Inflammatory macrophage (primary cell): ENCODE measurements at places on chromosomes 12 and 14.

- no peak for DNase-seq
Observed at GRCh38 chr14:60212503-60213371, 36.3 kb upstream of the PPM1A start.

GRCh38 chr12:126248871-126249403 is 1183.7 kb downstream of the AACS start:
- DNase-seq, result no peak

DNA sequence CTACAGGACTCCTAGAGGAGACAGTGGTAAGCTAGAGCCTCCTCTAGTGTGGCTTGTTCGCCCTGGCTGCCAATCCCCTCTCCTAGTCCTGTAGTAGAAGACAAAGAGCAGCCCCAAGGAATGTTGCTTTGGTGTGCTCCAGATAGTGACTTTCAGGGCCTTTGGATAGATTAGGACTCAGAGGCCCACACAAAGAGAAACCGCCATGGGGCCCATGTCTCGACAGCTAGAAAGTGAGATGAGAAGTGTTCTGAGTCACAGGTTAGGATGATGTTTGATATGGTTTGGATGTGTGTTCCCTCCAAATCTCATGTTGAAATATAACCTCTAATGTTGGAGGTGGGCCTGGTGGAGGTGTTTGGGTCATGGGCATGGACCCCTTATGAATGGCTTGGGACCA is 51.8 kb upstream of the JDP2 start:
- DNase-seq, result no peak

DNA sequence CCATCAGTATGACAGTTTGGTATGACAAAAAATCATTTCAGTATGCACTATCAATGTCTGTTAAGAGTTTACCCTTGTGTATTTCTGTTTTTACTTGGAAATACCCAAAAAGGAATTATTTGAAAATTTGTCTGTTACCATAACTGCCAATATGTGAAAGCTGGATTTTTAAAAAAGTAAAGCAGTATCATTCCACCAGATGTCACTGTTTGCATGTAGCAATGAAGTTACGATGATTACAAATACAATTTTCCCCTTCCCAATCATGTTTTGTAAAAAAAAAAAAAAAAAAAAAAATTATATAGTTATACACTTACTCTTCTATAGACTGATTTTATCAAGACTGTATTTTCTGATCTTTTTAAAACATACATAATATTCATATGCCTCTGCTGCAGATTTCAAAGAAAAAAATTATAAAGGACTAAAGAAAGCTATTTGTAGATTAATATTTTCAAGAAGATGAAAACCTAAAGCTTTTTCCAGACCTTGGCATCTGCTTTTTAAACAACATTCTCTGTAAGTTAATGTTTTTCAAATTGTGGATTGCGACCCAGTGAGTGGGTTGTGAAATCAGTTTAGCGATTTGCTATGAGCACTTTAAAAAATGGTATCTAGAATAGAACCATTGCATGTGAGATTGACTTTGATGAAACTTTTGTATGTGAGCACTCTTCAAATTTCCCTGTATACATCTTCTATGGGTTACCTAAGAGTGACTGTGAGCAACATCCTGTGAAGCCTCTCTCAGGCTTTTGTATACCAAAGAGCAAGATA is 114.2 kb downstream of the TTC6 start:
- DNase-seq, result no peak

DNA sequence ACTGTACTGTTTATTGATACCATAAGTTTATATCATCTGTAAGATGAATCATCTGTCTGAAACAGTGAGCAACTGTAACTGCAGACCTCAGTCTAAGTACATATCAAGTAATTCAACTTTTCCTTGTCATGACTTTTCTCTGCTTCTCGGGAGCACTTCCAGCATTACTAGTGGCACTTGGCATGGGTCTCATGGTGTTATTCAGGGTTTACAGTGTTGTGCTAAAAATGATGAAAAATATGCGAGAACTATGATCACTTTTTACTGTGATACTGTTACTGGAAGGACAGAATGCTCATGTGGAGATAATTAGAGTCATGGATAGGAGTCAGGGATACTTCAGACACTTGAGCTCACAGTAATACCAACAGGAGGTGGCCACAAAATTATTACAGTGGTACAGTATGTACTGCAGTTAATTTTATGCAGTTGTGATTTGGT is 8.3 kb downstream of the KTN1 start:
- DNase-seq, result no peak

- no peak for DNase-seq
Observed at GRCh38 chr12:20105943-20106342, 262.4 kb upstream of the PDE3A start.

DNA sequence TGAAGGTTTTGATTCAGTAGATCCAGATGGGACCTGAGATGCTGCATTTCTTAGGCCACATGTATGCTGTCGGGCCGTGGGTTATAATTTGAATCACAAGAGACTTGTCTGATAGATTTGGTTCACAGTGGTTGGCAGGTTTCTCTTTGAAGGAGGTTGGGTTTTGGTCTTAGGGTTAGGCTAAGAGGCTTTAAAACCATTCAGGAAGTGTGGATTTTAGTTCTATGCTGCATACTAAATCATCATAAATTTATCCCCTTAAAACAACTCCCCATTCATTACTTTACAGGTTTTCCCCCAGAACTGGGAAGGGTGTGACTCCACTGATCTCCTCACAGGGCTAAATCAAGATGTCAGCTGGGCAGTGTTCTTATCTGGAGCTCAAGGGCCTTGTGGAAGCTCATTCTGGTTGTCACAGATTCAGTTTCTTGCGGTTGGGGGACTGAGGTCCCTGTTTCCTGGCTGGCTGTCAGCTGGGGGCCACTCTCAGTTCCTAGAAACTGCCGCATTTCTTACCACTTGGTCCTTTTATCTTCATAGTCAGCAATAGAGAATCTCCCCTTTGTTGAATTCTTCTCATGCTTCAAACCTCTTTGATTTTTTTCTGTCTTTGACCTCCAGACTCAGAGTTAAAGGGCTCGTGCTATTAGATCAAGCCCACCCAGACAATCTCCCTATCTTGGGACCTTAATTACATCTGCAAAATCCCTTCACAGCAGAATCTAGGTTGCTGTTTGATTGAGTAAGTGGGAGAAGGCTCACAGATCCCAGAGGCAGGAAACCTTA is 20.6 kb upstream of the PCNX1 start:
- peak; percentile 32 for DNase-seq

GRCh38 chr12:78035901-78036606 is 205.4 kb downstream of the NAV3 start:
- no peak for DNase-seq

GRCh38 chr12:122413516-122414404 is 8.7 kb downstream of the CLIP1 start:
- DNase-seq, result peak; percentile 28

DNA sequence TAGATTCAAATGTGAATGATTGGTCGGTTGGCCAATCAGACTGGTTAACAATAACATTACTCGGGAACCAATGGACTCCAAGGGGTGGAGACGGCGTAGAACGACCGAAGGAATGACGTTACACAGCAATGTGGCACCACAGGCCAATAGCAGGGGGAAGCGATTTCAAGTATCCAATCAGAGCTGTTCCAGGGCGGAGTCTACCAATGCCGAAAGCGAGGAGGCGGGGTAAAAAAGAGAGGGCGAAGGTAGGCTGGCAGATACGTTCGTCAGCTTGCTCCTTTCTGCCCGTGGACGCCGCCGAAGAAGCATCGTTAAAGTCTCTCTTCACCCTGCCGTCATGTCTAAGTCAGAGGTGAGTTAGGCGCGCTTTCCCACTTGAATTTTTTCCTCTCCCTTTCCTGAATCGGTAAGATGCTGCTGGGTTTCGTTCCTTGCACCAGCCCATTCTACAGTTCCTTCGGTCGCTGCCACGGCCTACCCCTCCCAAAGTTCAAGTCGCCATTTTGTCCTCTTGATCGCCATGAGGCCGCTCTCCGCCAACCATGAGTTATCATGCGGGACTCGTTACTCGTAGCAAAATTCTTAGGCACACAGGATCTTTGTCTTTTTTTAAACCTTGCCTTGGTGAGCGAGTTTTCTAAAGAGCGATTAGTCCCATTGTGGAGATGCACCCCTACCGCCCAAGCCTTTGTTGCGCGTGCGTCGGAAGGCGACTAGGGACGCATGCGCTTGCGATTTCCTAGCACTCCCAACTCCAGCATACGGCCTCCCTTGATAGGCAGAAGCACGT is at the start of gene HNRNPA1:
TSS of gene HNRNPA1 (plus strand) at position 259 of the 793 bp plus-strand sequence. CDS start at position 341, 82 bp downstream.
- peak; percentile 100 for DNase-seq

- no peak for DNase-seq
Observed at GRCh38 chr12:68839183-68840147, 31.5 kb downstream of the MDM2 start.

- no peak for DNase-seq
Observed at GRCh38 chr12:85920324-85920947, 46.3 kb downstream of the NTS start.

GRCh38 chr12:104165801-104166200 is 27.8 kb upstream of the NFYB start:
- no peak for DNase-seq

GRCh38 chr14:22689199-22689598 is 45.0 kb upstream of the OR6J1 start:
- peak; percentile 80 for DNase-seq

GRCh38 chr14:20515846-20516245 is 10.5 kb downstream of the RNASE10 start:
- no peak for DNase-seq

DNA sequence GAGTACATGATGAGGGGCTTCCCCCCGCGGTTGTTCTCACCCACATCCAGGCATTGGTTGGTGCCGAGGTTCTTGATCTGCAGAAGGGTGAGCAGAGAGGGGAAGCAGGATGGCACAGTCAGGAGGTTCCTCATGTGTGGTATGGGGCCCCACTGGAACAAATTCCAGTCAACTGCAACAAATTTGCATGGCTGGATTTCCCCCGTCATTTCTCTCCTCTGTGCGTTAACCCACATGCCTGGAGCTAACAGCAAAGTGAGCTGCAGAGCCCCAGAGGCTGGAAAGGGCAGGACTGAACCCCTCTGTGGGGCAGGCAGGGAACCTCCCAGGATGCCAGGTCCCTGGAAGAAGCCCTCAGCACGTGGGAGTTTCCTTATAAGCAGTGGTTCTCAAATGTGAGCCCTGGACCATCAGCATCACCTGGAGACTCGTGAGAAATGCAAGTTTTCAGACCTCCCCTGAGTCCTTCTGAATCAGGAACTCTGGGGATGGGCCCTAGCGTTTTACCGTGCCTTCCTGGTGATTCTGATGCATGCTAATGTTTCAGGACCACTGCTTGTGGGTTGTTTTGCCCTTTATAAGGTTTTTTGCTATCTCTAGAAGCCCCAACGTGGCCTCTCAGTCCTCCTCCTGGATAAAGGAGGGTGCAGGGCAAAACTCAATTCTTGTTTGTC is 11.0 kb upstream of the CELA1 start:
- no peak for DNase-seq

- DNase-seq, result peak; percentile 19
Observed at GRCh38 chr12:56658921-56659320, 13.1 kb upstream of the ATP5F1B start.

DNA sequence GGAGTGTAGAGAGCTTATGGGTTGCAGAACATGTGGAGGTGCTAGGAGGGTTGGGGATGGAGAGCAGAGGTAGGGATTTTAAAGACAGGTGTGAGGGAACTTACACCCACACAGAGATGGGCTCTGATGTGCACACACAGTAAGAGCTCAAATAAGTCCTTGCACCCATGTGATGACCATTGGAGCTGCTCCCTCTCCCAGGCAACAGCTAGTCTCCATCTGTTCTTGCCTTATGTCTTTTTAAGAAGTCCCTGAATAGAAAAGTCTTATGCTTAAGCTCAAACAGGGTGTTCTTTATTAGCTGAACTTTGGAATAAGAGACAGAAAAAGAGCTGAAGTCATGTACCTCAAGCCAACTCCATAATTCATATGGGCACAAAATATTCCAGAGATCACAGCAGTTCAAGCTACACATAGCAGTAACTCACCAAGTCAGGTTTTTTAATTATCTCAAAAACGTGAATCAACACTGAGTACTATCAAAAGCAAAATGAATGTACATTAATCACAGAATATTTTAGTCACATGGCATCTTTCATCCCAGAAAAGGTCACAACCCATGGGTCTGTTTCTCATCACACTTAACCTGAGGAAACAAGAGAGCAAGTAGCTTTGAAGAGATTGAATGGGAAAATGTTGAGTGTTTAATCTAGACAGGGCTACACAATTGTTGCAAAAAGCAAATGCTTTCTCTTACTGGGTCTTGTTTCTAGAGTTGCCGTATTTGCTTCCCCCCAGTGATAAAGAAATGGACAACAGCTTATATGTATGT is 1513.6 kb upstream of the SEL1L start:
- DNase-seq, result no peak

- no peak for DNase-seq
Observed at GRCh38 chr12:121766290-121767039, 27.0 kb downstream of the RHOF start.

- DNase-seq, result no peak
Observed at GRCh38 chr12:26044007-26044394, 80.8 kb downstream of the BHLHE41 start.

DNA sequence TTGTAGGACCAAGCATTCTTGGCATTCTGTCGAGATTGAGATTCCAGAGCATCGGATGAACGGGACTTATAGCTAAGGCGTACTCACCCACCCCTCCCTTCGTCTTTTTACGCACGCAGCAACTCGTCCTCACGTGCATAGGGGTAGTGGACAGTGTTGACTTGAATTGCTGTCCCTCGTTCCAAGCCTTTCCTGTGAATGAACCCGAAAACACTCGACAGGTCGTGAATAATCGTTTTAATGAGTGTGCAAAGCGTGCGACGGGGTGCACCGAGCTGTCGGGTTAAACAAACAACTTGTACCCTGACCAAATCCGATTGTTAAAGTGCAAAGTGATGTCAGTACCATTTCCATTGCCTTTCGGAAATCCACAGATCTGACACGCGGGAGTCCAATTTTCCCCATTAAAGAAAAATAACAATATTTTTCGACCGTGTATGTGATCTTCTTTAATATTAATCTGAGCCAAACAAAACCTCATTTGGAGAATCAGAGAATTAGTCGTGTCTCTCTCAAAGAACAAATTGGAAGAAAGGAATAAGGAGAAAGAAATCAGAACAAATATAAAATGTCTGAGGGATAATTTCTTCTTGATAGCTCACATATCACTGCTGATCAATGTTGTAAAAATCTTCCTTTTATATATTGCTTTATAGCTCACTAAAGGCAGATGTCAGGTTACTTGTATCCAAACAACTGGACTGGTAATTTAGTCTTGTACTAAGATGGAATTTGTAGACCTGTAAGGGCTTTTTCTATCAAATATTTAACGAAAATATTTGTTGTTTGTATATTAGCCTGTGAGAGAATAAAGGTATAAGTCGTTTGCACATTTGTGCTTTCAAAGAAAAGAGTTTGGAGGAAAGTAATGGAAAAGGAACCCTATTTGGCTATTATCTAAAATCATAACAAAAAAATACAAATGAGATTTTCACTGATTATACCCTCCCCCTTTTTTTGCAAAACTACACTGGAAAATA is 11.8 kb downstream of the FOXG1 start:
- no peak for DNase-seq

- DNase-seq, result no peak
Observed at GRCh38 chr14:67630938-67631337, 11.2 kb downstream of the ARG2 start.

DNA sequence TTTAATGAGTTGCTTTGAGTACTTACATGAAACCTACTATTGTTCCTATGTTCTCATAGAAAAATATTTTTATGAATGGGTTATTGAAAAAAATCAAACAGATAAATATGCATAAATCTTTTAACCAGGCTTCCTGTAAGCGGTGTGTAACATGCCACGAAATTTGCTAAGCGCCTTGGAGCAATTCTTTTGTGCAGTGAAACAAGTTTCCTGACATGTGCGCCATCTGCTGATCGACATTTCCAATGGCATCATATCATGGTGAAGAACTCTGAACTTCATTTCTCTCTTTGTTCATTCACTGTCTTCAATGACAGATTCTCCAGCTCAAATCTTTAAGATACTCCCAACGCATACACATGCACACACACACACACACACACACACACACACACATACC is 145.6 kb upstream of the NAV3 start:
- peak; percentile 8 for DNase-seq
